ENCODE measurements at places on chromosomes 5 and 9.

DNA sequence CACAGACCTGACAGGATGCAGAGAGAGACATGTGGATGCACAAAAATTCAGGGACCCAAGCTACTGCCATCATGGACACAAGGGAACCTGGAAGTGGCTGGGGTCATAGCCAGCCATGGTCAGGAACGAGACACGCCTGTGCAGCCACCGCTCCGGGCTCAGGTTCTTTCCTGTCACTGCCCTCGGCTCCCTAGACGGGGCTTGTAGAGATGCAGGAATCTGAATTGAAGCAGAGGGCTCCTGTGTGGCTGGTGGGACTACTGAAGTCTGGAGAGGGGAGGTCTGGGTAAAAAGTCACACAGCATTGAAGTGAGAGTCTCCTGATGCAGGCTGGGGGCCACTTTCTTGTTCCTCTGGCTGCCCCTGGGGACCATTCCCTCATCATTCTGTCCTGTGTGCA, 32.3 kb upstream of the PTGS1 start:
- no peak for DNase-seq

GRCh38 chr9:88321764-88322163, 66.5 kb upstream of the SPIN1 start:
- no peak for DNase-seq

DNA sequence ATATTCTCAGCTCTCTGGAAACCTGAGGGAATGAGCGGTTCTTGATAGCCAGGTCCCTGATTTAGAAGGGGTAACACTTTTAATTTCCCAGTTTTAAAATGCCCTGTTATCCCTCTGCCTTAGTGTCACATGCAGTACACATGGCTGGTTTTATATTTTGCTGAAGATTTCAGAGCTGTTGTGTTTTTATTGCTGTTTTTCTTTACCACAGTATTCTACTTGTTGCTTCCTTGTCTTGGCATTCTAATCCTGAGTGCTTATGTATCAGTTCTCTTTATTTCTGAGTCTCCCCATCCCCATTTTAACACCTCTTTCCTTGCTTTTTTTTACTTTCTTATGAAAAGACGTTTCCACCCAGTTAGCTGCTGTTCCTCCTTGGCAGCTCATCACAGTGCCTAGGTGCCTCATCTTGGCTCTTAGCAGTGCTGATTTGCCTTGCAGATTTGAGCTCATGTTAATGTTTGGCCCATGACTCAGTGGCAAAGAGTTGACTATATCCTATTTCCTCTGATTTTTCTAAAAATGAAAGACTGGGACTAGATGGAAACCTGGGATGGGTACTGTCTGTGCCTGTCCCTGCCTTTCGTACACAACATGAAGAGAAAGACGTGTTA, 3.7 kb downstream of the MTRR start:
- DNase-seq: no peak

- no peak for DNase-seq
Measured at GRCh38 chr9:95029720-95030119, 287.8 kb downstream of the FANCC start.

GRCh38 chr9:124146031-124146561, 111.7 kb upstream of the NEK6 start:
- no peak for DNase-seq

DNA sequence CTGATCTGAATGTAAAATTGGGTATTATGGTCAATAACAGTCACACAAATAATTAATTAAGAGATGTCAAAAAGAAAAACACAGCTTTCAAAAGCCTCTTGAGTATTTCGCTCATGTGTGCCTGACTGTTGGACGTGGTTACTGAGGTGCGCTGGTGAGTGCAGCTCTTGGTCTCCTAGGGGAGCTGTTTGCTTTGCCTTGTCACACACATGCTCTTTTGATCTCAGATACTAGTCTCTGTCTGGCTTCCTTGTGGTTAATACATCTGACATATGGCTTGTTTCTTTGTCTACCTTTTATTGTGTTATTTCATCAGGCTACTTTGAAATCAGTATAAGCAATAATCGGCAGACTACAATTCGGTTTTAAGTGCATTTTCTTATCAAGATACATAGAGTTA, 51.5 kb downstream of the PCSK1 start:
- DNase-seq: no peak

DNA sequence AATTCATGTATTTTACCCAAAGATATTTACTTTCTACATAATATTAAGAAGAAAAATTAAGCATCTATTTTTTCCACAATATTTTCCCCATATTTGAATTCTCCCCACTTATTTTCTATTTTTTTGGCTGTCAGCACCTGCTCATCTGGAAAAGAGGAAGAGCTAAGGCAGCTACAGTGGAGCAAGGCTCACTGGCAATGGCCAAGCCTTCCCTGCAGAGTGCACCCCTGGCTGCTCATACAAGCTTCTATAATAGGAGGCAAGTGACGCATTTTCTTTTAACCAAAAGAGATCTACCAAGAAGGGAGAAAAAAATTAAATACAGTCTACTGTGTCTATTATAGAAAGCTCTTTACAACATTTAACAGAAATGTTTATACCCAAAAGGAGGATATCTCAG, 72.5 kb downstream of the AUH start:
- no peak for DNase-seq

DNA sequence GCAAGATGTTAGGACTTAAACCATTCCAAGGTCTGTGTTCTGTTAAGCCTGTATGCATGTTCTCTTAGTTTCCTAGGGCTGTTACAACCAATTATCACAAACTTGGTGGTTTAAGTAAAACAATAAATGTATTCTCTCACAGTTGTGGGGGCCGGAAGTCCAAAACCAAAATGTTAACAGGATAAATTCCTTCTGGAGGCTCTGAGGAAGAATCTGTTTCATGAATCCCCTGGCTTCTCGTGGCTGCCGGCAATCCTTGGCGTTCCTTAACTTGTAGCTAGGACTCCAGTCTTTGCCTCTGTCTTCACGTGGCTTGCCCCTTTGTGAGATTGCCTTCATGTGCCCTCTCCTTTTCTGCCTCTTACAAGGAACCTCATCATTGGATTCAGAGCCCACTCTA, 30.4 kb downstream of the FEM1C start:
- DNase-seq: no peak

DNA sequence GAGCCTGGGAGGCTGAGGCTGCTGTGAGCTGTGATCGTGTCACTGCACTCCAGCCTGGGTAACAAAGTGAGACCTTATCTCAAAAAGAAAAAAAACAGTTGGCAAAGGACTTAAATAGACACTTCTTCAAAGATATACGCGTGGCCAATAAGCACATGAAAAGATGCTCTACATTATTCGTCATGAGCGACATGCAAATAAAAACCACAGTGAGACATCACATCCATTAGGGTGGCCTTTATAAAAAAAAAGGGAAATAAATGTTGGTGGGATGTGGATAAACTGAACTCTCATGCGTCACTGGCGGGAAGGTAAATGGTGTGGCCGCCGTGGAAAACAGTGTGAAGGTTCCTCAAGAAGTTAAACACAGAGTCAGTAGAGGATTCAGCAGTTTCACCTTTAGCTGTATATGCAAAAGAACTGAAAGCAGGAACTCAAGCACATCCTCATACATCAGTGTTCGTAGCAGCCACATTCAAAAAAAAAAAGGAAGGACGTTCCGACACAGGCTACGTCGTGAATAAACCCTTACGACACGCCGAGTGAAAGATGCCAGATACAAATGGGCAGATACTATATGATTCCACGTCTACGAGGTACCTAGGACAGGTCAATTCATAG, 24.5 kb upstream of the NRARP start:
- DNase-seq: no peak

- DNase-seq: no peak
Measured at GRCh38 chr5:132475987-132476875, 14.3 kb downstream of the IRF1 start.

GRCh38 chr5:64939772-64940510, 171.2 kb downstream of the CWC27 start:
- DNase-seq: no peak

DNA sequence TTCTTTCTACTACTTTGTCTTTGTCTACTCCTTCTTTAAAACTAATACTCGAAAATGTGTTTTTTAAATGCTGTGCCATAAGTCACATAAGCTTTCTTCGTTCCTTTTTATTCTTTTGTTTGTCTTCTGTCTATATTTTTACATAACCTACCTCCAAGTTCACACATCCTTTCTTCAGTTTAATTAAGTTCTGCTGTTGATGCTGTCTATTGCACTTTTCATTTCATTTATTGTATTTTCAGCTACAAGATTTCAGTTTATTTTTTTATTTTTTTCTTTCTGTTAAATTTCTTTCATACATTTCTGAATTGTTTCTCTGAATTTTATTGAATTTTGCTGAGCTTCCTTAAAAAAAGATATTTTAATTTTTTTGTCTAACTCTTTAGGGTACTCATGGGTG, 878.2 kb downstream of the MAT2B start:
- no peak for DNase-seq

DNA sequence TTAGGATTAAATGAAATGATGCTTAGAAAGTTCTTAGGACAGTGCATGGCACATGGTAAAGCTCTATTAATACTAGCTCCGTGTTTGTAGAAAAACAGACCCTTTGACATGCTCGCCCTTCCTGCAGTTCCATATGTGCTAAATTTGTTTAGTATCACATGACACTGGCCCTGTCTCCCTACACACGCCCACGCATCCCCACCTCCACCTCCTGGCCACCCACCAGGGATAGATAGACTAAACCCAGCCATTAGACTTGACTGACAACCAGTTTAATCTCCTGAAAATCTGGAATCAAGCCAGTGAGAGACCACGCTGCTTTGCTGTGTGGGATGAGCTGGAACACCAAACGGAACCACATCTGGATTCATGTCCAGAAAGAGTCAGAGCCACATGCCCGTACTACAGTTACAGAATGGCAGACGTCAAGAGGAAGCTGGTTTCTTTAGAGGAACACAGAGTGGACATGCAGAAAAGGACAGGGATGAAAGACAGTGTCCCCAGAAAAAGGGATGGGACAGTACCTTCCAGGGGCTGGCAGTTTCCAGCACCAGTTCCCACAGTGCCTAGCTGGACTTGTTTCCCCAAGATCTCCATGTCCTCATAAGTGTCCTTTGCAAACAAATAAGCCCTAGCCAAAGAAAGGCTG, 186.1 kb downstream of the PDZD2 start:
- no peak for DNase-seq

DNA sequence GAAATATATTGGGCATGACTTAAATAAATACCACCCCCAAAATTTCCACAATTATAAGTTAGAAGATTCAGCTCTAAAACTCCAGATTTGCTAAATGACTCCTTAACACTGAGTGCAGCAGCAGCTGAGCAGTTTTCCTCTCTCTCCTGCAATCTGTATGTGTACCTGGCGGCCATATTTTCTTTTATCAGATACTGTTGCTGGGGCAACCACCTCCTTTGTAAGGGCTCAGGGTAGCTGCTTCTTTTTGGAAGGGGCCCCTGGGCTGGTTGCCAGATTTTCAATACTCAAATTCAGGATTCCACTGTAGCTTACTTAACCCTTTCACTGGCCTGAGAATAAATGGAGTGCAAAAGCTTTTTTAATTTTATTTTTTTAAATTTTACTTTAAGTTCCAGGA, 197.0 kb downstream of the TAF11L14 start:
- no peak for DNase-seq

- no peak for DNase-seq
Measured at GRCh38 chr5:96977228-96977627, 41.3 kb downstream of the LNPEP start.

DNA sequence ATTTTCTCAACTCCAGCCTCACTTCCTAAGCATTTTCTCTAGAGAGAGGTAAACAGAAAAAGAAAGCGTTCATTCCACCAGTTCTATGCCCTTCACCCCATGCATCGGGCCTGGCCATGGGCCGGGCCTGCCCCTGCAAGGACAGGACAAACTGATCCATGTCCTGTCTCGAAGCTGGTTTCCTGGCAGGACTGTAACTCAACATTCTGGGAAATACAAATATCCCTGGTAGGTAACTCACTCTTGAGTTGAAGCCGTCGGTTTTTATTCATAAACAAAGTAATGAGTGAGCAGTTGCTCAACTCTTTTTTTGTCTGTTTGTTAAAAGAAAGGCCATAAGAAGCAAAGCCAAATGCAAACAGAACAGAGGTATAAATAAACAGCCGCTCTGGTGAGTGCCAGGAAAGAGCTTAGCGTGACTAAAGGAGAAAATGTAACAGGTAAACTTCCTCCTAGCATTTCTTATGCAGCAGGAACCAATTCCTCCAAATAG, 64.4 kb upstream of the DNAH5 start:
- no peak for DNase-seq

GRCh38 chr5:83718195-83718825, 2.3 kb downstream of the HAPLN1 start:
- DNase-seq: peak; percentile 37

DNA sequence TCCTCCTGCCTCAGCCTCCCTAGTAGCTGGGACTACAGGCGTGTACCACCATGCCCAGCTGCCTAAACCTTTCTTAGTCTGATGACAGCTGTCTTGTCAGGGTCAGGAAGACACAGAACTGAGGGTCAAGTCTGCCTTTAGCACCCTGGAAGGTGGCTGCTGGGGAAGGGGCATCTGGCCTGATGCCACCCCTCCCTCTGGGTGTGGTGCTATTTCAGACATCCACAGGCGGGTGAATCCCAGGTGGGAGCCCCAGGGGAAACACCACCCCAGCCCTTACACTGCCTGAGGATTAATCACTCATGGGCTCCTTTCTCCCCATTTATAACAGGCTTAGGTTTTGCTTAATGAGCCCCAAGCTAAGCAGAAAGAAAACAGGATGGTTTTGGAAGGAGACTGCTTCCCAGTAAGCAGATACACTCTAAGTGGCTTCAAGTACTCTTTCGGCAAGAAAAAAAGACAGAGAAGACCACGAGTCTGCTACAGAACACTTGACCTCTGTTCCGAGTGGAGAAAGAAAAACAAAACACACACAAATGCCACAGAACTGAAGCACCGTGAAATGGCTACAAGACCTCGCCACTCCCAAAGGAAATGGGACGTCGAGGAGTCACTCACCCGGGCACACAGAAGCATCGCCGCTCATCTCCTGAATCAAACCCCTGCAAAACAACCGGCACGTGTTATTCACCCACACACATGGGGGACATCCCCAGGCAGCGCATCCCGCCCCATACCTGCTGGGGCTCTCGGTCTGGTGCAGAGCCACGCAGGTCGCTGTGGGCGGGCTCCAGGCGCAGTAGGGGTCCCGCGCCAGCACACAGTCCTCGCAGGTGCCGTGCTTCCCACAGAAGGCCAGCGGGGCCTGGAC, 62.4 kb downstream of the SECISBP2 start:
- DNase-seq: no peak

GRCh38 chr5:23506329-23507236, 826 bp upstream of the PRDM9 start:
- no peak for DNase-seq

DNA sequence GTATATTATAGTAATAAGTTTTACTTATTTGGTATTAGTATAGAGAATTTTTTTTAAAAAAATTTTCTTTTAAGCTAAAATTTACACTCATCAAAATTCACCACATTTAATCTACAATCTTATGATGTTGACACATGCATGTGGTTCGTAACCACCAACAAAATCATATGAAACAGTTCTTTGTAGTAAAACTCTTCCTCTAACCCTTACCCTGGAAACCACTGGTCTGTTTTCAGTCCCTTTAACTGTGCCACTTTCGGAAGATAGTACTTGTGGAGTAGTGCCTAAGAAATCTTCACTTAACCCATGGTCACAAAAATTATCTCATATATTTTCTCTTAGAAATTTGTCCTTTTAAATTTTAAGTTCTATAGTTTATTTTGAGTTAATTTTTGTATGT, 1498.8 kb downstream of the MAT2B start:
- no peak for DNase-seq

All from H54 (cell line).